ENCODE measurements at places on chromosomes 6 and 20.

- DNase-seq: no peak
These were observed 79.5 kb upstream of the BTBD3 start for GRCh38 chr20:11838076-11838636.

DNA sequence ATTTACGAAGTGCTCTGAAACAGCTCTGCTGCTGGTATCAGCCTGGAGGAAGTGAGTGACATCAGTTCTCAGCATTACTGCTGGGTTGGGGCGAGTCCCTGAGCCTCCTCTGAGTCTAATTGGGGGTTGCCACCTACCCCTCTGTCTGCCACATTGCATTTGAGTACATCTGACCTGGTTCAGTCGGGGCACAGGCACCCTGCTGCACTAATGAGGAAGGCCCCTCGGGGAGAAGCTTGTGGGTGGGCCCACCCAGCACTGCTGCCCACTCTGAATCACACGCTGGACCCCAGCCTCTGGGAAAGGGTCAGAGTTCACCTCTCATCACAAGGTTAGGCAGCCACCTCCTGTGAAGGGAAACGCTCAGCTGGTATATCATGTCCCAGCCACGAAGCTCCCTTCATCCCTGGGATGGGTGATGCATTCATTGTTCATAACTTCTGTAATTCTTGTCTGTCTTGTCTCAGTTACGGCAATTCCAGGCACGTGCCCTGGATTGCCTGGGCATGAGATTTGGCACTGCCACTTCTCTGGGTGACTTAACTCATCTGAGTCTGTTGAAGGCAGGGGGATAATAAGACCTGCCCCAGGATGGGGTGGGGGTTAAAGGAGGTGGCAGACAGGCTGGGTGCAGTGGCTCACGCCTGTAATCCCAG lies 13.3 kb downstream of the DNMT3B start:
- DNase-seq: no peak

DNA sequence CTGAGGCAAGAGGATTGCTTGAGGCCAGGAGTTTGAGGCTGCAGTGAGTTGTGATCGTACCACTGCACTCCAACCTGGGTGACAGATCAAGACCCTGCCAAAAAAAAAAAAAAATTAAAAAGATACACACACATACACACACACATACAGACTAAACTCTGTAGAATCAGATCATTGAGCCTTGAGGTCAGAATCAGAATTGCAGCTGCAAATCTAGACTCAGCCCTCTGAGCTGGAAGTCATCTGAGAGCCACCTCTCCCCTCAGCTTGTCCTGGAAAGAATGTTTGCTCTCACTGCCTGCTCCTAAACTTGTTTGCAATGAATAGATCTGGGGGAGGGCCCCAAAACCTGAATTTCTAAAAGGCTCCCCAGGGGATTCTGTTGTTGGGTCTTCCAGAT lies 41.4 kb upstream of the ANGPT4 start:
- DNase-seq: peak; percentile 19

- no peak for DNase-seq
These were observed 306.9 kb downstream of the QKI start for GRCh38 chr6:163721435-163721834.

All from HFFc6 (cell line).